ENCODE measurements at places on chromosomes 12 and 14.
A peak's percentile ranks its signal among the peaks of the same experiment; 100 is the strongest.

DNA sequence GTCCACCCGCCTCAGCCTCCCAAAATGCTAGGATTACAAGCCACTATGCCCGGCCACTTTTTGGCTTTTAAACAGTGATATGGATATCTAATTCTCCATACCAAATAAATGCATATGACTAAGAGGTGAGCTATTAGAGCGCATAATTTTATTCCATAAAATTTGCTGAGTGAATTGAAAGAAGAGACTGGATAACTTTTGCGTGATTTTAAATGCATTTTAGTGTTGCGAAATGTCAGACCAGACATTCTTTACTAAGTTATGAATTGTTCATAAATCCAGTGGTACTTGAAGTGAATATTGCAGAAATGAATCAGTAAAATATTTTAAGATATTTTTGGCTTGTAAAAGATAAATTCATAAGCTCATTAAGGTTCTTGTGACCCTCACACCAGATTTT lies 50.9 kb upstream of the DIP2B start:
- DNase-seq = no peak

DNA sequence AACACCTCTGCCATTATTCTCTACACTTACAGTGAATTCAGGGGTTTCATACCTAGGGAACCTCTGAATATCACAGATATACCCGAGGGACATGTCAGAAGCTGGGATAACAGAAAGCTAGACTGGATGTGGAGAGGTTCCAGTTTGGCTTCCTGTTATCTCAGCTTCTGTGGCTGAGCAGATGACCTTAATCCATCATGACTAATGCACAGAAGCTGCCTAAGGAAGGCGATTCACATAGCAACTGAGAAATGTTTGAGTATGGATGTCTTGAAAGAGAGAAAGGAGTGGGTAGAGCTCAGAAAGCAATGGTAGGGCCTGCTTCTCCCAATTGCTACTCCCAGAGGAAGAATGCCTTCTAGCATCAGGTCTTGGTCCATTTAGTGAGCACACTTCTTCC lies 187.6 kb downstream of the RMST start:
- DNase-seq = no peak

- DNase-seq = no peak
These were observed 14.0 kb upstream of the FBXO33 start for GRCh38 chr14:39446131-39446744.

- DNase-seq = no peak
These were observed 57.2 kb downstream of the ESRRB start for GRCh38 chr14:76432827-76433752.

- no peak for DNase-seq
These were observed 3.8 kb downstream of the POMT2 start for GRCh38 chr14:77316872-77317301.

GRCh38 chr12:104355630-104356029 lies 52.1 kb downstream of the EID3 start:
- no peak for DNase-seq

DNA sequence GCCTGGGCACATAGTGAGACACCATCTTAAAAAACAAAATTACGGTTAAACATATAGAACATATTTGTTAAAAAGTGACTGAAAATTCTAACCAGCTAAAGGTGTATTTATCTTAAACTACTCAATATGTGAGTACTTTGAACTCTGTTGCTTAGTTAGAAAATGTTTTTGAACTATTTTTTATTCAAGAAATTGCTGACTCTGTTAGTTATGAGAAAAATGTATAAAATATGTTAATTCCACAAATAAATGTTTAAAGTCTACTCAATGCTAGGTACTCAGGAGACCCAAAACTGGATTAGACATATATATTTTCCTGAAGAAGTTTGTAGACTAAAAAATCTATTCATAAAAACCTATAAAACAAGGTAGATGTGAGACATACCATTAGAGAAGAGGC lies 23.0 kb upstream of the GPR33 start:
- DNase-seq = no peak

DNA sequence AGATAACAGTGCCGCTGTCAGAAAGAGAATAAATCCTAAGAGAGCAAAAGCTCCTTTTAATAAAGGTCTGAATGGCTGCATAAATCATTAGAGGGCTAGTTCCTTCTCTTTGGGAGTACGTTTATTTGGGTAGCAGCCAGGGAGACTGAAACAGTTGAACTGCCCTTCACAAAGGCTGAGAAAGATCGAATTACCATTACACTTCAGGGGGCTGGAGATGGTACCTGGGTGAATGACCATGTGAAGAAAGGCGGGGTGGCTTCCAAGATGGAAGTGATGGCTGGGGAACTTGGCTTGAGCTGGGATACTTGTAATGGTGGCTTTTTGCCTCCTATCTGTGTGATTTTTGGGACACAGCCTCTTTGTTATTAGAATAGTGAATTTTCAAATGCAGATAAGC lies 1.7 kb upstream of the FGD4 start:
- DNase-seq = no peak

DNA sequence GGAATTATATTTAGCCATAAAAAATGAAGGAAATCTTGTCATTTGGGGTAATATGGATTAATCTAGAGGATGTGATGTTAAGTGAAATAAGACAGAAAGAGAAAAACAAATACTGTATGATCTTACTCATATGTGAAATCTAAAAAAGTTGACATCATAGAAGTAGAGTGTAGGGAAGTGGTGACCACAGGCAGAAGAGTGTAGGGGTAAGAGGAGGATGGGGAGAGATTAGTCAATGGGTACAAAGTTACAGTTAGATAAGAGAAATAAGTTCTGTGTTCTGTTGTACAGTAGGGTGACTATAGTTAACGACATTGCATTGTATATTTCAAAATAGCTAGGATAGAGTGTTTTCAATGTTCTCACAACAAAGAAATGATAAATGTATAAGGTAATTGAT lies 87.0 kb downstream of the TSHR start:
- no peak for DNase-seq

DNA sequence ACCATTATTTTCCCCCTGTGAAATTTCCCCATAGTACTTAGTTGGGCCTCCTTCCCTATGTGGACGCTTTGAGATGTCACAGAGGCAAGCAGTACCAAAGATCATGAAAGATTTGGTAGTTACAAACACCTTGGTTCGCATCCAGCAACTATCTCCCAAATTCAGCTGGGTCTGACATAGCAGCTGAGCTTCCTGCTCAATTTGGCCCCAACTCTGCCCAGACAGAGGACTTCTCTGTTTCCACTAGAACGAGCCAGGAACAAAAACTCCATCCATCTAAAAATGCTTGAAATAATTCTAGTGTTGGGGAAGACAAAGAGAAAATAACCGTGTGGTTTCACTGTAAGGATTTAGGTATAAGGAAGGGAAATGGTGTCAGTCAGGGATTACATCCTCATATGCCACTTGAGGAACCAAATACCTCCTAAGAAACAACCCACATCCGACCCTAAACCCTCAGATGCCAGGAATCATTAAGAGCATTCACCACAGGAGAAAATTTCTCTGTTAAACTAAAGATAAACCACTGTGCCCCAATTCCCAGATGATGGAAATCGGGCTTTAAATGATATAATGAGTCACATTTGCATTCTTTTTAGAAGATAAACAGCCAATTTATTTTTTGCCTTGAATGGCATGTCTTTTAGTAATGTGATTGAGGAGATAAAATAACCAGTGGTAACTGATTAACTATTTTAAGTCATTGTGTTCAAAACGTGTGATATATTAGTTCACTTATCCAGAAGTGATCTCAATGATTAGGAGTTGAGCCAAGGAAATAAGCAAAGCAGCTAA lies 103.7 kb upstream of the IFNG-AS1 start:
- no peak for DNase-seq

DNA sequence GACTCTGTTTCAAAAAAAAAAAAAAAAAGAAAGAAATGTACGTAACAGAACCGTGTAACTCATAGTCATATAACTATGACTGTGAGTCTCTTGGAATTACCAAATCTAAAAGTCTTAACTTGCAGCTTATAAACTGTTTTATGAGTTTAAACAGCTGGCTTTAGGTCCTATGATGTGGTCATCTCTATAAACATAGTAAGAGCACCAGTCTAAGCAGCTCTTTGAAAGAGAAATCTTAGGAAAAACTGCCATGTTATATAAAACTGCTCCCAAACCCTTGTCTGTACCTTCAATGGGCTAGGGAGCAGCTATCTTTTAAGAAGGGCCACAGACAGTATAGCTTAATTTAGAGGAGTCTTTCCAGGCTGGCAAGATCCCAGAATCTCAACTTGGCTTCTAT lies 115.5 kb upstream of the AEBP2 start:
- DNase-seq = no peak

DNA sequence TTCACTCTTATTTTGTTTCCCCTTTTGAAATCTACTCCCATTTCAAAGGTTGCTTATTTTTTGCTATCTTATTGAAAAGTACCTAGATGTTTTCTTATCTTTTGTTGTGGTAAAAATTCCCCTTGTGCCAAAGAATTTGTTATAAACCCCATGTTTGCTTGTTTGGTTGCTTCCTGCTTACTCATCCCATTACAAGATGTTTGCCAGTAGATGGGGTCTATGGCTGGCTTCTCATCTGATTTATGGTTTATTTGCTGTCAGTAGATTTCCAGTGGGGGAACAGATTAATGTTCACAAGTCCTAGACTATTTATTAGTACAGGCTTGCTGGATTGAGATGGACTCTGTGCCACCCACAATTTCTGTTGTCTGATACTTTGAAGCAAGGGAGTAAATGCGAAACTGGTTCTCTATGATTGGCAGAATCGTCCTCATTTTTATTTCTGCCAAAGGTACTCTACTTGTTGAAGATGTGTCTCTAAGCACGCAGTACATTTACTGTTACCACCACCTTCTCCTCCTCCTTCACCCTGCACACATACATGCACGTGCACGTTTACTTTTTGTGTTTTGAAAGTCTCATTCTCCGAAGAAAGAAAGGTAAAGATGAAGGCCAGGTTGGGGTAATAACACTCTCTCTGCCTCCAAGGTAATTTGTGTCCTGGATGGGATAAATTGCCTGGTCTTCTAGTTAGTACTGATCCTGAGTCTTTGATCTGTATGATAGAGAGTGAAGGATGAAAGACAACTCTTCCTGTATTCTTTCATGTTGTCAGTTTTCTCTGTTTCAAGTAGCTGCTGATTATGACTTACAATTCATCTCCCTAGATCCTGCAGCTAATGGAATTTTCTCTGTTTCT lies 117.2 kb upstream of the ATP2B1 start:
- no peak for DNase-seq

DNA sequence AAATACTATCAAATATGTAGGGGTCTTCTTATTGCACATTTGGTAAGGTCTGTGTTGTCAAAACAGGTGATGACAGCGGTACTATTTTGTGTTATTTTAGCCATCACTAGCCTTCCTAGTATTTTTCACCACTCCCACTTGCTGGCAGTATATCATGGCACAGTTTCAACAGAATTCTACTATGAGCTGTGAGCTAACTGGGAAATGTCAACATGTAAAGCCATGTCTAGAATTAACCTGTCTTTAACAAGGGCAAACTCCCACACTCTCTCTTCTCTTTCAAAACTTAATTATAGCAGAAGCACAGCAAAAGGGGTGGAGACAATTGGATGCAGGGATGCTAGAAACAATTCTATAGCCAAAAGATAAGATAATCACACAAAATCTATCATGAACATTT lies 253.4 kb downstream of the PAX9 start:
- DNase-seq = no peak

GRCh38 chr14:22565391-22565945 lies 23.6 kb downstream of the DAD1 start:
- DNase-seq = no peak

GRCh38 chr12:11958221-11959091 lies 112.3 kb upstream of the BCL2L14 start:
- peak; percentile 41 for DNase-seq

DNA sequence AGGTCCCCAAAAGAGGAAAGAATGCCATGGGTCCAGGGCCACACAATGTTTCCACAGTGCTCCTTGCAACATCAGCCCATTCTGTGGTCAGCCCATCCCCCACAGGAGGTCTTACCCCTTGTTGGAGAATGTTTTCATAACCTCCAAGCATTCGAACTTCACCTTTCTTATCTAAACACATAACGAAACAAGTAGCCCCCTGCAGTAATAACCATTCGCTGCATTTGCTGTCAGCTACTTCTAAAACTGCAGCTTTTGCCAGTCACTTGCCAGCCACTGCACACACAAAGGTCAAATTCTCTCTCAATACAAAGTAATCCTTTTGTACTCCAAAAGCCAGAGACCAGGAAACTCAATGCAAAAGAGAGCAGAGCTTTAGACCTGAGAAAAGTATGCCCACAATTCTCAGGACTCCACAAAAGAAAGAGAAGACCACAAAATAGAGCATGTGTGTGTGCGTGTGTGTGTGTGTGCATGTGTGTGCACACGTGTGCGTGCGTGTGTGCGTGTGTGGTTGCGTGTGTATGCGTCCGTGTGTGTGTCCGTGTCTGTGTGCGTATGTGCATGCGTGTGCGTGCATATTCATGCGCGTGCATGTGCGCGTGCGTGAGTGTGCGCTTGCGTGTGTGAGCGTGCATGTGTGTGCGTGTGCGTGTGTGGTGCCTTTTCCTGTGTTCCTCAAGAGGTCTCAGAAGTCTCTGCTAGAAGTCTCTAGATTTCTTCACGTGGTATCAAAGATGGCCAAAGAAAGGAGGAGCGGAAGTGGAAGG lies 31.7 kb upstream of the NINJ2 start:
- no peak for DNase-seq

DNA sequence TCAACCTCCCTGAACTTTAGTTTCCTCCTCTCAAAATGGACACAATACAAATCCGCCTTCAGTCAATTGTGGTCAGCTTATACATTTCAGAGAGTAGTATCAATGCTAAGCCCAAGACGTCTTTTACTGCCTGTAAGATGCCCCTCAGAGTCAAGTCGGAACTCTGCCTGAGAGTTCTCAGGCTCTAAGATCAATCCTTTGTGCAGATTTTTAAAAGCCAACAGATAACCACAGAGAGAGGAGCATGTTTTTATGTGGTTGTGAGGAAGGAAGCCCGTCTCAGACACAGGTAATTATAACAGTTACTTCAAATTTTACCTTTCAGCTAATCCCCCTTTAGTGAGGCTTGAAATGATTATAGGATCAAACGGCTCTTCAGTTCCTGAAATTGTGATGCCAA lies 91.6 kb downstream of the HELB start:
- DNase-seq = no peak
